Pancreas (tissue), 10 donors: ENCODE measurements at places on chromosomes 16 and 17.

DNA sequence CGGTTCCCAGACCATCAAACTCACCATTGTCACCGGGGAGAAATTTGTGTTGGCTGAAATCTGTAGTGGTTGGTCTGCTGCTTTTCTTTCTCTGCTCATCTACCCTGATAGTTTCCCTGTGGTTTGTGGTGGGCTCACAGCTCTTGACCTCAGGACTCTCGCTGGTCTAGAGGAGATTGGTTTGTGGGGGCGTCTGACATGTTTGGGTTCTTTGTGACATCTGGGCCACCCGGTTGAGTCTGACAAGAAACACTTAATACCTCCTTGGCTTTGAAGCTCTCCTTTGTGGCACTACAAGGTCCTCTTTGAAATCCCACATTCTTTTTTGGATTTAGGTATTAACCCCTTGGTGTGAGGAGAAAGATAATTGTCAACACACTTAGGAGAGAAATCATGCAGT lies 662.0 kb downstream of the WWOX start:
- H3K36me3 ChIP-seq = no peaks in the 10 kb centered on the region
- DNase-seq = no peak

- no peak overlapping the region for H3K27ac ChIP-seq
- no peaks in the 10 kb centered on the region for H3K36me3 ChIP-seq
- no peak for DNase-seq
- no peak overlapping the region for H3K4me3 ChIP-seq
- H3K27me3 ChIP-seq = no peaks in the 10 kb centered on the region
Observed at GRCh38 chr17:65527381-65527780, 34.1 kb downstream of the AXIN2 start.

GRCh38 chr17:1251866-1252608 lies 18.2 kb upstream of the BHLHA9 start:
- DNase-seq = no peak
- no peaks in the 10 kb centered on the region for H3K27me3 ChIP-seq

- no peak overlapping the region for H3K4me3 ChIP-seq
- H3K4me1 ChIP-seq = no peaks in the 10 kb centered on the region
- no peaks in the 10 kb centered on the region for H3K36me3 ChIP-seq
- no peaks in the 10 kb centered on the region for H3K27me3 ChIP-seq
- no peak for DNase-seq
Observed at GRCh38 chr17:48299760-48300159, 130.3 kb downstream of the SKAP1 start.

DNA sequence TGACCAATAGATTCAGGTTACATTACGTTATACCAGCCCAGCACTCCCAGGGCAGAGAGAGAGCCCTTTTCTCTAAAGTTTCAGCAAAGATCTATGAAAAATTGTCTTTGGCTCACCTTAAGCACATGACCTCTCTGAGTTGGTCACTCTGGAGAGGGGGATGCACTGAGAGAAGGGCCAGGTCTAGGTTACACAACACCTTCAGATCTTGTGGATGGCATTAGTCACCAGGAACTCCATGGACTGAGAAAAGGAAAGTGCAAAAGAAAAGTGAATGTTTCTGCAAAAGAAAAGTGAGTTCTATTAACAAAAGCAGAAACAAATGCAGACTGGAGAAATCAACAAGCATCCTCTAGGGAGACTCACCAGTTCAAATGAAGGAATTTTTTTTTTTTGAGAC lies 253.3 kb upstream of the SALL1 start:
- H3K27me3 ChIP-seq = no peaks in the 10 kb centered on the region
- H3K27ac ChIP-seq = no peak overlapping the region

DNA sequence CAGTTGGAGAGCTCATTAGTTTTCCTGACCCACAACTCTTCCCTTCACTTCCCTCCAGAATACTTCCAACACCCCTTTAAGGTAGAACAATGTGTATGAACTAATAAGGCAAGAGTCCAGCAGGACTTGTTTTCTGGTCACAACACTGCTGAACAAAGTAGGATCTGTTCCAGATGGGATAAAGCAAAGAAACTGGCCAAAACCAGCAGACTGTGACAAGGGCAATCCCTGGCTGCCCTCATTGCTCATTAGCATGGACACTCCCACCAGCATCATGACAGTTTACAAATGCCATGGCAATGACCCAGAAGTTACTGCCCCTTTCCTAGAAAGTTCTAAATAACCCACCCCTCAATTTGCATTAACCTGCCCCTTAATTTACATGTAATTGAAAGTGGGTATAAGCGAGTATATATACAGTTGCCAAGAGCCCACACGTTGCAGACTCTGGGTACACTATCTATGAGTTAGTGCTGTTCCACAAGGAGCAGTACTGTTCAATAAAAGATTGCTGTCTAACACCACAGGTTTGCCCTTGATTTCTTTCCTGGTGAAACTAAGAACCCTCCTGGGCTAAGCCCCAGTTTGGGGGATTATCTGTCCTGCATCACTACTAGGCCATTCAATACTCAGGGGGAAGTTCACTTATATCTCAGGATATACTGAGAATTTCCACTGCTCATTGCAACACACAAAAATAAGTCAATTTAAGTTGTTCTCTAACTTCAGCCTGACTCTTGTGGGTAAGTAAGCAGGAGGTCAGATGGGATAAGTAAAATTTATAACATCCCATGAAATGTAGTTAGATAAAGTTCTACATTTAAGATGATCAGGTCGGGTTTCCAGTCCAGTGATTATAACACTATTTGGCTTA lies 82.3 kb downstream of the SSH2 start:
- DNase-seq = no peak
- H3K27ac ChIP-seq = no peak overlapping the region
- no peaks in the 10 kb centered on the region for H3K27me3 ChIP-seq
- H3K36me3 ChIP-seq = no peaks in the 10 kb centered on the region
- no peak overlapping the region for H3K4me3 ChIP-seq
- no peaks in the 10 kb centered on the region for H3K4me1 ChIP-seq

DNA sequence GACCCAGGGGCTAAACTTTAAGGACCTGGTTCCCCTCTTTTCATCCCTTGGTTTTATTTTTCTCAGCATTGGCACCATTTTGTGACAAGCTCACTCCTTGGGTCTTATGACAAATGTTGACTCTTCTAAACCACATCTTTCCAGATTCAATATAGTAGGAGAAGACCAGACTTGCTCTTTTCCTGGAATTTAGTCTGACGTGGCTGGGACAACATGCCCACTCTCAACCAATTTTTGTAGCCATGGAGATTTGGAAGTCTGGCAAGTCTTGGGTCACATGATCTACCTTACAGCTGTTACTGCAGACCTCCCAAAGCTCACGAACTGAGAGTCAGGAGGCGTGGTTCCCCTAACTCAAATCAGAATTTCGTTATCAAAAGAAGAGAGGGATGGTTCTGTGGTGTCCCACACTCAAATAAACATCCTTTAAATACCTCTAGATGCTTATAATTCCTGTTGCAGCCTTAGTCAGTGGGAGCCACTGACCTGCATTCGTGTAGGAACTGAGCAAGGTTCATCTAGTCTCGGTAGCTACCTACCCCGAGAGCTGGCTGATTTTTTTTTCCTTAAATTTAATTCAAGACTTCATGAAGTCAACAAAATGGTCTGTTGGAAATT lies 683.5 kb downstream of the MAF start:
- H3K4me3 ChIP-seq = no peak overlapping the region
- no peaks in the 10 kb centered on the region for H3K36me3 ChIP-seq
- H3K27ac ChIP-seq = no peak overlapping the region

- no peak overlapping the region for H3K4me3 ChIP-seq
- no peaks in the 10 kb centered on the region for H3K36me3 ChIP-seq
- H3K4me1 ChIP-seq = peaks cover 15% of the 10 kb centered on the region
- DNase-seq = peak; percentile 77
Observed at GRCh38 chr17:66904760-66905624, 59.5 kb upstream of the CACNG4 start.

- no peaks in the 10 kb centered on the region for H3K36me3 ChIP-seq
- DNase-seq = peak; percentile 23
- no peak overlapping the region for H3K27ac ChIP-seq
- no peaks in the 10 kb centered on the region for H3K27me3 ChIP-seq
- no peak overlapping the region for H3K4me3 ChIP-seq
- no peaks in the 10 kb centered on the region for H3K4me1 ChIP-seq
Observed at GRCh38 chr17:80224683-80225082, 4.5 kb downstream of the SLC26A11 start.
